ENCODE measurements at places on chromosomes 12 and 14. TPM values are rescaled to one million over a fixed set of nuclear protein-coding genes. Genes with fewer than 3 reads are reported as not detected.

The SLC11A2 gene
- 31.6 TPM for total RNA-seq

The INHBC gene
- total RNA-seq: not detected

The PIWIL1 gene
- not detected for total RNA-seq

The PLEKHD1 gene
- not detected for total RNA-seq

The SOX5 gene
- total RNA-seq: 0.48 TPM

The TSHR gene
- total RNA-seq: not detected

The IFNG gene
- total RNA-seq: not detected

The LRRK2 gene
- 14.6 TPM for total RNA-seq

The KLRF1 gene
- total RNA-seq: 0.36 TPM

The CCDC197 gene
- not detected for total RNA-seq

The BLOC1S1 gene
- total RNA-seq: 109 TPM

The HHIPL1 gene
- 0.28 TPM for total RNA-seq

The GDF3 gene
- not detected for total RNA-seq

The MMP19 gene
- 0.60 TPM for total RNA-seq

The RFX4 gene
- not detected for total RNA-seq

The NRIP2 gene
- total RNA-seq: 0.08 TPM

The KSR2 gene
- total RNA-seq: 0.28 TPM

The NELL2 gene
- total RNA-seq: 3.0 TPM

The SLC38A4 gene
- 2.4 TPM for total RNA-seq

The TAS2R7 gene
- total RNA-seq: not detected

The SLC7A8 gene
- total RNA-seq: 51.1 TPM

The GPRC5A gene
- 11.8 TPM for total RNA-seq

The CELA1 gene
- total RNA-seq: not detected

The ARHGEF25 gene
- total RNA-seq: 1.5 TPM

The PAH gene
- not detected for total RNA-seq

The KRT5 gene
- 11,855 TPM for total RNA-seq

The OR6C3 gene
- total RNA-seq: not detected

The SLCO1B1 gene
- 0.08 TPM for total RNA-seq

The TSPAN11 gene
- total RNA-seq: 0.72 TPM

The P3H3 gene
- 1.7 TPM for total RNA-seq

The SUPT16H gene
- 40.3 TPM for total RNA-seq

The PPP1R36 gene
- total RNA-seq: 0.20 TPM

The FSCB gene
- not detected for total RNA-seq

The PPM1H gene
- total RNA-seq: 0.56 TPM

The PLEKHG3 gene
- total RNA-seq: 62.9 TPM

The CMKLR1 gene
- 0.56 TPM for total RNA-seq

The LRRC10 gene
- total RNA-seq: not detected

The GPR84 gene
- 0.16 TPM for total RNA-seq

The DBX2 gene
- total RNA-seq: not detected

The OR4N2 gene
- not detected for total RNA-seq

The RIMKLB gene
- total RNA-seq: 10.6 TPM

The BATF gene
- 0.84 TPM for total RNA-seq

The STAB2 gene
- 0.16 TPM for total RNA-seq

The LRP1-AS gene
- not detected for total RNA-seq

The AICDA gene
- total RNA-seq: not detected

The PRPH gene
- total RNA-seq: 0.64 TPM

The SCN8A gene
- 0.68 TPM for total RNA-seq

The GLS2 gene
- 2.6 TPM for total RNA-seq

The ZDHHC17 gene
- total RNA-seq: 9.3 TPM

The FOXN4 gene
- total RNA-seq: not detected

The PRIMA1 gene
- 1.8 TPM for total RNA-seq

The RAB2B gene
- total RNA-seq: 11.4 TPM

The KRT8 gene
- 40.1 TPM for total RNA-seq

The KLRK1 gene
- not detected for total RNA-seq

The VRTN gene
- not detected for total RNA-seq

The ZBTB1 gene
- total RNA-seq: 16.5 TPM

The NGB gene
- not detected for total RNA-seq

All from esophagus mucosa (tissue), 1 donor.